ENCODE measurements at places on chromosomes 2 and 18.

- no peak for DNase-seq
Observed at GRCh38 chr2:9189901-9190300, 16.7 kb upstream of the ASAP2 start.

- no peak for DNase-seq
Observed at GRCh38 chr2:172273910-172274571, 153.3 kb upstream of the ITGA6 start.

DNA sequence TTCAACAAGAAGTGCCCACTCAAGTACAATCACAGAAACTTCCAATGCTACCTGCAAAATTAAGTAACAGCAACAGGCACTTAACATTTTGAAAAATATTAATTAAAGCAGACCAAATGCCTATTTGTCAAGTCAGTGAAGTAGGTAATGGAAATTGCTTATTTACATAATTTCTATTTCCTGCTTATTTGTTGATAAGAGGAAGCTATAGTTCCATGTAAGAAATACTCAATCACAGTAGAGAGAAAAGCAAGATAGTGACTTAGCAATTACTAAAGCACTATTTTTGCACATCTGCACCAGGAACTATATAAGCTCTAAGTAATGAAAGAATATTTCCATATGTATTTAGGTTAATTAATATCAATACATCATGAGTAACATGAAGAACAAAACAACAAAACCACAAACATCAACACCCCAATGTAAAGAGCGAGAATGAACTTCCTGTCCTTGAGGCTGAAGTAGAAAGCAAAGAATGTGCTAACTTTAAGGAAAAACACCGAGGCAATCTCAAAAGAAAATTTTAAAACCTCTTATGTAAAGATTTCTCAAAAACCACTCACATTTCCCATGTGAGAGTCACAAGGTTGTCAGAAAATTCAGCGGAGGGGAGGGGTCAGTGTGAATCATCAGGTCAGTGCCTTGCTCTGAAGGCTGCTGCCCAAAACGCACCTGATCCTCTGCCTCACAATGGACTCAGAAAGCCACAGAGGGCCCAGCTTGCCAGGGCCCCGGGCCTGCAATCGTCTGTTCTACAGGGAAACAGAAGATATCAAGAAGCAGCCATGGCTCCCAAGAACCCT is 12.5 kb downstream of the NPC1 start:
- no peak for DNase-seq

DNA sequence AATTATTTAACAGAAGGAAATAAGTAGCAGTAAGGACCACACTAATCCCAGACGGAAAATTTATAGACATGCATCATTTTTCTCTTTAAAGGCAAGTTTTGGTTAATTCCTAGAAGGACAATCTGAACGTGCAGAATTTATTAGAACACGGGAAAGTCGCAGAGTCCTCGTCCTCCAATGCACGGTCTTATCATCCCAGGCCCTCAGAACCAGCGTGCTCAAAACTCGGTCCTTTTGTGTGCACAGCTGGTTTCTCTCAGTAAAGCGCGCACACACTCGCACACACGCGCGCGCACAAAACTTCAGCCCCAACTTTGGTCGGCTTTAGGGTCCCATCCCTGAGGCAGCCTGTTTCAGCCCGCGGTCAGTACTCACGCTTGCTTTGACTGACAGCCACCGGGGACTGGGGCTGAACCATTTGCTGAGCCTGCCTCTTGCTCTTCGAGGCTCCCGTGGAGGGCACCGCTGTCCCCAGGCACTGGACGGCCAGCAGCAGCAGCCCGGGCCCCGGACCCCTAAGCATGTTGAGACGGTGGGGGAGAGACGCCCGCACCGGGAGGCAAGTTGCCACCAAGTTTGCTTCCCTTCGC is 493 bp downstream of the FN1 start:
- no peak for DNase-seq

DNA sequence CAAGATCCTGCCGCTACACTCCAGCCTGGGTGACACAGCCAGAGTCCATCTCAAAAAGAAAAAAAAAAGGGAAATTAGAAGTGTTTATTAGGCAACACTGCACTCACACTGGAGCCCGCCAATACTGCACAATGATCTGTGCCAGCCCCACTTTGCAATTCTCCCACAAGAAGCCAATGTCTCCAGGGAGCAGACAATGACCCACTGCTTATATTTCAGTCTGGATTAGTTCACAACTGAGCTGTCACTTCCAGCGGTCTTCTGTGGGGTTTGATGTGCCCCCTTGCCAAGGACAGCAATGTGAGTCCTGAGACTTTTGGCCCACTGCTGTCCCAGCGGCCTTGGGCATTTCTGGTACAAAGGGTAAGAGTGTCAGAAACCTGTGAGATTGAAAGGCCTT is 85.6 kb upstream of the PPM1B start:
- no peak for DNase-seq

GRCh38 chr2:138762533-138762932 is 17.7 kb downstream of the NXPH2 start:
- no peak for DNase-seq

GRCh38 chr2:22748909-22749308 is 636.1 kb upstream of the KLHL29 start:
- no peak for DNase-seq

GRCh38 chr2:68921646-68922045 is 31.0 kb downstream of the GKN2 start:
- DNase-seq: no peak

GRCh38 chr2:60278906-60279305 is 274.5 kb downstream of the BCL11A start:
- no peak for DNase-seq

GRCh38 chr2:190318931-190319554 is 583 bp downstream of the HIBCH start:
- DNase-seq: no peak

- no peak for DNase-seq
Observed at GRCh38 chr2:3451926-3452671, 67.2 kb downstream of the ADI1 start.

DNA sequence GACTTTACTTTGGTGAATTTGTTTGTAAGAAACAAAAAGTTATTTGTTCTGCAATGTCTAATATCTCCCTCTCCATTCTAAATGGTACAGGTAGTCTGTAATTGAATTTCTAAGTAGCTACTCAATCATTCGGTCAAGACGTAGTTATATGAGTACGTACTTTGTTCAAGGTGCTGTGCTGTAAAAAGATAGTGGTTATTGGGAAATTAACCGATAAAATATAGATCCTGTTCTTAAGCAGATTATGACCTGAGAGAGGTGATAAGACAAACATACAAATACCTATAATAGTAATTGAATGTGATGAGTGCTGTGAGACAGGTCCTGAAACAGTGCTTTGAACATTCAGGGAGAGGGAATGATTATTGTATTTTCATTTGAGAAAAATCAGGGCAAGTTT is 7.1 kb downstream of the NCOA1 start:
- no peak for DNase-seq

DNA sequence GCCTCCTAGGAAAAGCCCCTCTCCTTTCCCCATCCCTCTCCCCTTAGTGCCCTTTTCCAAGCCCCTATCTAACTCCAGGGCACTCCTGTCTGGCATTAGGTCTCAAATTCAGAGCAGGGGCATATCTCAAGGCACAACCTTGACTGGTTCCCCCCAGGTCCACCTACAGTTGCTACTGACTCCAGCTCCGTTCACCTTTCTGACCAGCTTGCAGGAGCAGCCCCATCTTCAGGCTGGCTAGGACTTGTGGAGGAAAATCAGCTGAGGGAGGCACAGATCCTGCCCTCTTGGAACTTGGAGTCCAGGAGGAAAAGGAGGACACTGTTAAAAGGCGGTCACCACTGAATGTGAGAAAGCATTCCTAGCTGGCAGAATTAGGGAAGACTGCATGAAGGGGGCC is 152.4 kb downstream of the ZFP36L2 start:
- DNase-seq: no peak

All from esophagus squamous epithelium (tissue), 5 donors.